ENCODE measurements at places on chromosomes 11 and 22.

- DNase-seq, result no peak
Observed at GRCh38 chr11:31987118-31988005, 103.5 kb upstream of the RCN1 start.

DNA sequence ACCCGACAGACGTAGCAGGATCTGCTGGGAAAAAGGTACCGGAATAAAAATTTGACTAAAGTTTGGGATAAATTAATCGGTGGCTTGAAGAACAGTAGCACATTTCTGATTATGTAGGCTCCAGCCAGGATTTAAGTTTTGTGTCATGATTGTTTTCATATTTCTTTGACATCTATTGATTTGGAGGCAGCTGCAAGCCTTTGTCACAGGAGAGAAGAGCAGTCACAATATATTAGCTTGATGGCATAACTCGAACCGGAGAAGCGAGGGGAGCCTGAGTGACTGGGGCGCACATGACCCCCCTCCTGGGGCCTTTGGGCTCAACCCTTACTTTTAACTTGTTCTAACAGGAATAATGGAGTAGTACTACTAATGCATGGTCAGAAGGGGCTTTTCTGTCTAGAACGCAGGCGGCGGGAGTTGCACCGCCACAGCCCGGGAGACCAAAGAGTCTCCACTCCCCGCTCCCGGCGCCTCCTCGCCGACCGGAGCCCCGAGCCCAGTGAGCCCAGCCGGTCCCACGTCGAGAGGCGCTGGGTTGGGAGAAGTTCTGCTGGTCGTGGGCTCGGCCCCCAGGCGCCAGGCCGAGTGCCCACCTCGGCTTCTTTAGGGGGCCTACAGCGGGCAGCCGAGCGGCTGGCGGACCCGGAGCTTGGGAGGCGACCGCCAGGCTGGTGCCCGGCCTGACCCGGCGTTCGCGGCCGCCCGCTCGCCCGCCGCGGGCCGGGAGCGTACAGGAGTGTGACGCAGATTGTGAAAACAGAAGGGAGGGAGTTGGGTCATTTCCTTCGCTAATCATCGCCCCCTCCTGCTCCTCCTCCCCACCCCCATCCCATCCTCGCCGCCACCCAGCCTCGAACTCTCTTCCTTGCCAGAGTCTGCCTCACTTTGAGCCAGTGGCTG is 15.7 kb upstream of the PAX6 start:
- no peak for DNase-seq

GRCh38 chr11:20621679-20622078 is 22.3 kb downstream of the SLC6A5 start:
- no peak for DNase-seq

GRCh38 chr22:35539910-35540594 is 579 bp upstream of the RASD2 start:
- peak; percentile 66 for DNase-seq

GRCh38 chr11:115257678-115258077 is 246.5 kb downstream of the CADM1 start:
- no peak for DNase-seq

GRCh38 chr22:43168471-43169309 is 17.3 kb downstream of the TSPO start:
- no peak for DNase-seq

DNA sequence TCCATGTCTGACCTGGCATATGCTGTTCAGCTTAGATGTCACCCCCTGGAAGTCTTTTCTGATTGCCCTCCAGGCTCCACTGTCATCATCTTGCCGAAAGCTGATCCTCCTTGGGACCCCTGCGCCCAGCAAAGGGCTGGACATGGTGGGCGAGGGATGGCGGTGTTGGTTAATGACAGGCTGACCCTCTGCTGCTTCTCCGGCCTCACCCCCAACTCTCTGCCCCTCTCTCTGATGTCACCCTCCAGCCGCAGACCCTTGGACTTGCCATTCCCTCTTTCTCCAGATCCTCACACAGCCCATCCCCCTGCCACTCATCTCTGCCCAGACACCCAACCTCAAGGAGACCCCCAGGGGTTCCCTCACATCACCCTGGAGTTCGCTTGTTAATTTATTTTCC is 2.3 kb downstream of the EHBP1L1 start:
- no peak for DNase-seq

DNA sequence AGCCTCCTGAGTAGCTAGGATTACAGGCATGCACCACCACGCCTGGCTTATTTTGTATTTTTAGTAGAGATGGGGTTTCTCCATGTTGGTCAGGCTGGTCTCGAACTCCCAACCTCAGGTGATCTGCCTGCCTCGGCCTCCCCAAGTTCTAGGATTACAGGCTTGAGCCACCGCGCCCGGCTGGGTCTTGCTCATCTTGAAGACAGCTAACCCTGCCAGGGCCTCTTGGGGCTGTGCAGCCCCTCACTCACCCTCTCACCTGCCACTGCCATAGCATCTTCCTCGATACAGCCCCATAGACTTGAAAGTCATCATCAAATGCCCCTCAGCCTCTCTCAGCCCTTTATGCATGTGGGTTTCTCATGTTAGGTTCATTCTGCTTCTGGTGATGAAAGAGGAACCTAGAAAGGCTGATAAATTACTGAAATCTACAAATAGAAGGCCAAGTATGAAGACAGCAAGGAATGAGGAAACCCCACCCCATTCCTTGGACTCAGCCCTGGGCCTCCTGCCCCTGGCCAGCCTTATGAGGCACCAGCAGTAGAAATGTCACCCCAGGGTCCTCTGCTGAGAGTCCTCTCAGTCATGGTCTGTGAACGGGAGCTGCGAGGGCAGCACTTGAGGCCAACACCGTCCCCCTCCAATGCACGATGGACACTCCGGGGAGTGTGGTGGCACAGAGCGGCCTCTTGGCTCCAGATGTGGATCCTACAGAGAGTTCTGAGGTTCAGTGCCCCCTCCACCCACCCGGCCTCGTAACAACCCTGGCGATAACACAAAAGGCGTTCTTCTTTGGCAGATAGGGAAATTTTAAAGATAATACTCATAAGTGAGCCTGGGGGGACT is 24.8 kb downstream of the SCGB1A1 start:
- no peak for DNase-seq

DNA sequence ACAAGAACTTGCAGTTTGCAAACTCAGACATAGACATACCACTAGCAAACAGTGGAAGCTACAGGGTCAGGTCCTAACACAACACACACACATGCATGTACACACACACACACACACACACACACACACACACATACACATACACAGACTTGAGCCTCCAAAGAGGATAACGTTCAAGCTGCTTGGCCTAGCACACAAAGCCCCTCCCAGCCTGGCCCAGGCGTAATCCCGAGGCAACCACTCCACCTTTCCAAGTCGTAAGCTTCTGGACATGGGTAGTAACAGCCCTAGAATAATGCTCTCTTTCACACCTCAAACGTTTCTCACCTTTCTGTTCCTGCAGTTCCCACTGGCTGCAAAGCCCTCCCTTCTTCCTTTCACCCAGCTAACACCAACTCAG is 88.6 kb downstream of the LARGE1 start:
- no peak for DNase-seq

GRCh38 chr11:115222218-115222862 is 281.9 kb downstream of the CADM1 start:
- DNase-seq, result peak; percentile 61

DNA sequence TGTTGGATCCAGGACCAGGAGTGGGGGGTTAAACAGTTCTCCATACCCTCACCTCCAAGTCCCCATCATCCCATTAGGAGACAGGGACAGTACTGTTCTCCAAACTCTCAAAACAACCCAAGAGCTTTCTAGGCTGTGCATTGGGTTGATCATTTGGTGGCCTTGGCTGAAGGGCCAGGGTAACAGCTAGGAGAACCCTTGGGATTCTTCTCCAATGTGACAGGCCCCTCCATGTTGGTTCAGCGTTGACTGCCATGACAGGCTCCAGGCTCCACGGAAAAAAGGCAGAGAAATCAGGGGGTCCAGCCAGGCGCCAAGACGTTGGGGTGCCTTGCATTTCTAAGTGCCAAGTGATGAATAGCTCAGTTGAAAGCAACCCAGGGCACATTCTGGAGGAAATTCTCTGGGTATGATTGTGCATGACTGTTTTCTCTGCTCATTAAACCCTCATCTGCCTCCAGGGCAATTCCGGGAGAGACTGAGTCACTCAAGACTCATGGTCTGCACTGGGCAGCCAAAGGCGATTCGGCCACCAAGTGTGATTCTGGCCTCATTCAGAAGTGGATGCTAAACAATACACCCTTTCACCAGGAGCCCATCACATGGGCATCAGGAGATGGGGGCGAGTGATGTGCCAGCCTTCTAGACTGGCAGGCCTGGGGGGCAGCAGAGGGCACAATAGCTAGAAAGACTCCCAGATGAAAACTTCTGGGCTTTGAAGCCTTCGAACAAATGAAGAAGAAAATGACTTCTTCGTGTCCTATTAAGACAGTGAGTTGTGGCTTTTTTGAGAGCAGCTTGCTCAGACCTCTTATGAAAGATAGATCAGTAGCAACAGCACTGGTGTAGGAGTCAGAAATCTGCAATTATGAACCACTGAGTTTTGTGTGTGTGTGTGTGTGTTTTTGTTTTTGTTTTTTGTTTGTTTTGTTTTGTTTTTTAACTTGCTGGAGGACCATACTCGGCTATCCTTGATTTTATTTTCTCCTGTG is 27.7 kb downstream of the CD44 start:
- DNase-seq, result no peak

Measured in CD8-positive, alpha-beta memory T cell (primary cell).